ENCODE measurements at places on chromosomes 12 and 14.

- no peak for DNase-seq
Measured at GRCh38 chr12:9973949-9974348, 2.7 kb downstream of the CLEC12A start.

DNA sequence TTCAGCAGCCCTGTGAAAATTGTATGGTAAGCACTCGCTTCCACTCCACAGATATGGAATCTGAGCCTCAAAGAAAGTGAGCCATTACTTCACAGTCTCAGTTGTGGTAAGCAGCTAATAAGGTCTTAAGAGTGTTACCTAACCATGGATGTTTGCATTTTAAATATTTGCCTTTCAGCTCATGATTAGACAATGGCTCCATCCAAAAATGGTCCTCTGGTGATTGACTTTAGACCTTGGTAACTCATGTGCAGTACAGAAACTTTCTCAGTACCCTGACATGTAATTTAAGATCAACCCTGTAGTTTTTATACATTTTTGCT lies 1.8 kb downstream of the A2M start:
- DNase-seq: no peak

DNA sequence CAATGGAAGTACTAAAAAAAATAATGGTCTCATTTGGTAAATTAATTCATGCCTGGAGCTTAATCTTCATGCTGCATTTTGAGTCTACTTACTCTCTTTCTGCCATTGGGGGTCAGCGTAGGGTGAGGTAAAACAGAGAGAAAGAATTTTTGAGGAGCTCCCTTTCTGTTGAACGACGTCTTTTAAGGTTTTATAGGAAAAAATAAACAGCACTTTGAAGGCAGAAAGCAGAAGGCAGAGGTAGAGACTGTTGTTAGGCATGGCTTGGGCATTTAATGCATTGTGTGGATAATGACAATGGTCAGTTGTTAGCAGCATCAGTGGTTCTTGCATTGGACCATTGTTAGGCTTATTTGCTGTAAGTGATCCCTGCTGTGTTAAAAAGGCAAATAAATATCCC lies 557.2 kb upstream of the STXBP6 start:
- no peak for DNase-seq

GRCh38 chr14:26810631-26811030 lies 212.8 kb upstream of the NOVA1 start:
- DNase-seq: no peak

DNA sequence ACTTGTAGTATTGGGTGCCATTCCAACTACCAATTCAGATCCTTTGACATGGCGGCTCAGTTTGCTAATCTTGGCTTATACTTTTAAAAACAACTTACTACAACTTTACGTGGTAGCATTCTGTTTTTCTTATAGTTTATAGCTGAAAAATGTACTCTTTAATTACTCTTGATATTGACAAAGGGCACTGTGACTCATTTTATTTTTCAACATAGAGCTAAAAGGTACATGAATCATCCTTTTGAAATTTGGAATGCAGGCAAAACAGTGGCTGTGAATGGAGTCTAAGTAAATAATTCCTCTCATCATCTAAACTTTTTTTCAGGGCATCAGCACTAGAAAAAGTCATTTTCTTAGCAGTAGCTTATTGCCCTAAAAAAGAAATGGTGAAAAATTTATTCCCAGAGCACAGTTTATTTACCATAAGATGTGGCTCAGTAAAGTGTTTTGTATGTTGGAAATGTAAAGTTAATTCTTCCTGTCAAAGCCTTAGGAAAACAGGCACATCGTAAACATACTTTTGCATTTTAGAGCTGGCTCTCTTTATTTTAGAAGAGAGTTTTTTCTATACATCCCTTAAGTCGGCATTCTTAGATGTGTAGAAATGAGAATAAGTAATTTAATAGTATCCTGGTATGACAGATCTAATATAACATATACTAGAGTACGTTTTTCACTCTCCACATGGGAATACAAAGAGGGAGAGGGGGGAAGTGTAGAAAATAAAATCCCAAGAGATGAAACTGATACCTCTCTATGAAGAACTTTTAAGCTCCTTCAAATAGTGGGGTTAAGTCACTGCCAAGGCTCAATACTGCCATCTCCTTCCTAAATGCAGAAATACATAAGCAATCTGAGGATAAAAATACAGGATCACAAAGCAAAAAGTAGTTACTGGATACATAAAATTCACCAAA lies 55.2 kb downstream of the SLC25A21 start:
- DNase-seq: peak; percentile 36

GRCh38 chr12:2640281-2640680 lies 154.5 kb upstream of the FKBP4 start:
- peak; percentile 32 for DNase-seq

GRCh38 chr12:92021666-92022035 lies 124.0 kb downstream of the BTG1 start:
- DNase-seq: no peak

DNA sequence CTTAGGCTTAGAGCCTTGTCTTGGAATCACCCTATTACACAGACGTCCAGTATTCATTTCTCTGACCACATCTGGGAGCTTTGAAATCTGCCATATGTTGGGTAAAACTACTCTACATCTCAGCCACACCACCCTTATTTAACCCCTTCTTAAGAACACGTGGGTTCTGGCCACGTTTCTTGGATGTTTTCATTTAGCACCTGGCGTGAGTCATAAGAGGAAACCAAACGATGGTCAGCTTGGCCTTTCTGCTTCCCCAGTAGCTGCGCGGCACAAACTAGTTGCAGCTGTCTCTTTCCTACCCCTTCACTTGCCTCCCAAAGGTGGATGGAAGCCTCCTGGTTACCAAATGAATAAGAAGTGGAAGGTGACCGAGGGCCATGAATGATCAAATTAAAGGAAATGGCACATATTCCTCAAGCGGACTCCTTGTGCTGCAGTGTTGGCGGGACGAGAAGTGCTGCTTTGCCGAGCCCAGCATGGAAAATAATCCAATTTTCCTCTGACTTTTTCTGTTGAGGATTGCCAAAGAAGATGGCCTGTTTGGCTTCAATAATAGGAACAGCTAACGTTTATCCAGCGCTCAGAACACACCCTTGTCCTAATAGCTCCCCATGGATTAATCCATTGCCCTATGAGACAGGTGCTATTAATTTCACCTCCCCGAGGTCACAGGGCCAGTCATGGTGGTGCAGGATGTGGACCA lies 154.1 kb downstream of the ZNF664 start:
- DNase-seq: peak; percentile 56

DNA sequence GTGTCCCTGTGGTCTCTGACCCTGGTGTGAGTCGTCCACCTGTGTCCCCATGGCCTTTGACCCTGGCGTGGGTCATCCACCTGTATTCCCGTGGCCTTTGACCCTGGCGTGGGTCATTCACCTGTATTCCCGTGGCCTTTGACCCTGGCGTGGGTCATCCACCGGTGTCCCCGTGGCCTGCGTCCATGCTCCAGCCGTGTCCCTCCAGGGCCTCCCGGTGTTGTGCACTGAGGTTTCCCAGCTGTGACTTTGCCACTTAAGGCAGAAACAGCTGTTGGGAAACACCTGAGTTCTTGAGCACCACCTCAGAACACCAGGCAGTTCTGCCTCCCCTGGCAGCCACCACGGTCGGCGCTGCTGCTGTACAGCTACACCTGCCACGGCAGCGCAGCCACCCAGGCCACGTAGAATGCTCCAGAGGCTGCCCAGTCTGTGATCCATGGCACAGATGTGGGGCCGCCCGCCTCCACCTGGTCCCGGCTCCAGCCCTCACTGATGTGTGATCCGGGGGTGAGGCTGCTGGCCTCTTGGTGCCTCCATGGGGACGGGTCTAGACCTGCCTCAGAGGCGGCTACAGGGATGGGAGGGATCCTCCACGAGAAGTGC lies 69.1 kb upstream of the GALNT9 start:
- no peak for DNase-seq

DNA sequence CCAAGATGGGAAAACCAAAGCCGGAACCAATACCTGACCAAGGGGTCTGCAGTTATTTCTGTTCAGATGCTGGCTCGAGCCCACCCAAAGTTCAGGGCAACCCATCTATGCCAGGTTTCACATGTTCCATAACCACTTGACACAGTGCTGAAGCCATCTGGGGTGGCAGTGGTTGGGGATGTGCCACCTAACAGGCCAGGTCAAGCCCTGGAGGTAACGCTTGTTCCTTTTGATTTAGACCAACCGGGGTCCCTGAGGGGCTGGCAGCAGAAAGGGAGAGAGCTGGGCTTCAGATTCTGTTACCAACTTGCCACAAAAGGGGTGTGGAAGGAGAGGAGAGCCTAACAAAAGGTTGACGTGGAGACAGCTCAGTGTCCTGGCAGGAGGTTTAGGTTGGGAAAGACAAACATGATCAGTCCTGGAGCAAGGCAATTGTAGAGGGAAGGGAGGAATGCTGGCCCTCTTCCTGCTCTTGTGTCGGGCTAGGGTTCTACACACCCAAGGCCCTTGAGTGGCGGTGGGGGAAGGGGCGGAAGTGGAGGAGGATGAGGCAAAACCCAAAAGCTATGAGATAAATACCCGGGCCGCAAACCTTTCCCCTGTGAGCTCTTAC lies 31.9 kb downstream of the CACNA2D4 start:
- DNase-seq: no peak

DNA sequence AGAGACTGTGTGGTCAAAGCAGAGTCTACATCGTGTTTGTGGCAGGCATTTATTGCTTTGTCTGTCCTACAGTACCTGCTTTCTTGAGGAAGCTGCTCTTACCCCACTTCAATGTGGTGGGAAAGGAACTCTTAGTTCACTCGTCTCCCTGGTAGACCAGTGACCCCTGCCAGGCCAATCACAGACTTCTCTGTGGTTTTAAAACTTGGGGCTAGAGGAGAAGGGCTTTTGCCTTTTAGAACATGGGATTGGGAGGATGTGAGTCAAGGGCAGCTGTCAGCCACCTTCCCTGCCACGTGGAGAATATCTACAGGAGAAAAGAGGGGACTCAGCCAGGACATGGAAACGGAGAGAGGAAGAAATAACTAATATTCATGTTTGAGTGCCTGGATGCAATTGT lies 36.8 kb upstream of the TMED10 start:
- no peak for DNase-seq

GRCh38 chr12:124379938-124380754 lies 85.3 kb downstream of the RFLNA start:
- DNase-seq: no peak

DNA sequence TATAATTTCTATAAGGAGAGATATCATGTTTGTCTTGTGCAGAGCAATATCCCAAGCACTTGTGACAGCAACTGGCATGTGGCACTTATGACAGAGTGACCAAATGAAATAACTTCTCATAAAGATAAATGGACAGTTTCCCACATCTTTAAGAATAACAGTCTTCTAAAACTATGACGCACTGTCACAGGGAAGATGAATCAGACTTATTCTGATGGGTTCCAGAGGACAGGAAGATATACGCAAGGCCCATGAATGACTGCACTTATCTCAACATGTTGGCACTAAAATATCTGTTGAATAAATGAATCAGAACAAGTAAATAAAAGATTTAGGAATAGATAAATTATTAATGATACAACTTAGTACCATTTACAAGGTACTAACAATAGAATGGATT lies 465.8 kb upstream of the SYT1 start:
- DNase-seq: no peak

GRCh38 chr14:65849558-65849957 lies 437.0 kb downstream of the FUT8 start:
- no peak for DNase-seq

GRCh38 chr12:45973526-45973925 lies 16.8 kb downstream of the SCAF11 start:
- no peak for DNase-seq

DNA sequence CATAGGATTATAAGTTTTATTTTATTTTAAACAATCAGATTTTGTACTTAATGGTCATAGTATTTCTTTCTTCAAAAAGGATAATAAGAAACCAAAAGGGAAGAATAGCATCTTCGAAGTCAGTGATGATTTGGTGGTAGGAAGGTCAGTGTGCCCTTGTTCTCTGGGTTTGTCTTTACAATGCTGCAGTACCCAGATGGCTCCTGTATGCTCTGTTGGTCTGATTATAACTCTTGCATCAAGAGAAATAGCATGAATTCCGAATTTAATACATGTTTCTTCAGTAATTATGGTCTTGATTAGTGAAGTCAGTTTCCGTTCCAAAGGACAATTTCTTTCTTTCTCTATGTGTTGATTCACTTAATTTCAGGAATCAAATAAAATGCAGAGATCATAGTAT lies 180.2 kb downstream of the TMTC2 start:
- DNase-seq: no peak

- no peak for DNase-seq
Measured at GRCh38 chr14:69170839-69171238, 17.9 kb upstream of the DCAF5 start.

DNA sequence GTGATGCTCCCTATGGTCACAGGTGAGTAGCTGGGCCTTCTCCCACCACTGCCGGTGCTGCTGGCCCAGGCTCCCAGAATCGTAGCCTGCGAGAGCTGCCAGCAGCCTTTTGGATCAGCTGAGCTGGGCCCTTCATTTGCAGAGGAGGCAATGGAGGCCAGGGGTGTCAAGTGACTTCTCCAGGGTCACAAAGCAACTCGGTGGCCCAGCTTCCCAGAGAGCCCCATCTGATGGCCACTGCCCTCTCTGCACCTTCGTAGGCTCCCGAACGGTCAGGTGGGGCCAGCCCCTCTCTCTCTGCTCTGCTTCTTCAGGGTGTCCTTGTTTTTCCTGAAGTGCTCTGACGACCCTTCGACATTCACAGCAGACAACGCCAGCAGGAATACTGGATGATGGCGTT lies 4.6 kb downstream of the KRT80 start:
- DNase-seq: no peak

GRCh38 chr14:92729634-92730358 lies 18.6 kb downstream of the LGMN start:
- peak; percentile 46 for DNase-seq

- DNase-seq: peak; percentile 51
Measured at GRCh38 chr12:67765776-67766766, 117.5 kb downstream of the DYRK2 start.
